ENCODE measurements at places on chromosomes 2 and 18. TPM values are rescaled to one million over a fixed set of nuclear protein-coding genes. Genes with fewer than 3 reads are reported as not detected.

Gene C2orf72
- total RNA-seq = 2.1 TPM

Gene UCN
- total RNA-seq = 1.4 TPM

Gene ARHGAP15
- total RNA-seq = not detected

Gene ABCG8
- total RNA-seq = not detected

Gene PLGLB2
- total RNA-seq = 2.6 TPM

Gene SKOR2
- total RNA-seq = not detected

Gene SERPINB10
- not detected for total RNA-seq

Gene PROKR1
- 0.11 TPM for total RNA-seq

Gene UGT1A9
- not detected for total RNA-seq

Gene OXER1
- 0.13 TPM for total RNA-seq

Gene SIX3
- total RNA-seq = not detected

Gene GALR1
- not detected for total RNA-seq

Gene POTEI
- total RNA-seq = not detected

Gene GPR39
- total RNA-seq = 1.3 TPM

Gene NR4A2
- total RNA-seq = 1.4 TPM

Gene SERPINE2
- 630 TPM for total RNA-seq

Gene NTSR2
- not detected for total RNA-seq

Gene LBX2
- 2.2 TPM for total RNA-seq

Gene PTPRM
- 81.8 TPM for total RNA-seq

Gene IL36RN
- not detected for total RNA-seq

Gene GPAT2
- 0.76 TPM for total RNA-seq

Gene IHH
- not detected for total RNA-seq

Gene COL4A4
- under 0.01 TPM for total RNA-seq

Gene LIMS4
- total RNA-seq = 0.76 TPM

Gene KLHL41
- 0.91 TPM for total RNA-seq

Gene HS6ST1
- total RNA-seq = 21.4 TPM

Gene TM4SF20
- total RNA-seq = not detected

Gene LYPD6
- 0.52 TPM for total RNA-seq

Gene LHCGR
- 0.39 TPM for total RNA-seq

Gene KIAA2012
- total RNA-seq = under 0.01 TPM

Gene POTEC
- total RNA-seq = not detected

Gene RTTN
- total RNA-seq = 13.9 TPM

Gene FAM98A
- 46.3 TPM for total RNA-seq
